ENCODE measurements at places on chromosomes 1 and 21.

DNA sequence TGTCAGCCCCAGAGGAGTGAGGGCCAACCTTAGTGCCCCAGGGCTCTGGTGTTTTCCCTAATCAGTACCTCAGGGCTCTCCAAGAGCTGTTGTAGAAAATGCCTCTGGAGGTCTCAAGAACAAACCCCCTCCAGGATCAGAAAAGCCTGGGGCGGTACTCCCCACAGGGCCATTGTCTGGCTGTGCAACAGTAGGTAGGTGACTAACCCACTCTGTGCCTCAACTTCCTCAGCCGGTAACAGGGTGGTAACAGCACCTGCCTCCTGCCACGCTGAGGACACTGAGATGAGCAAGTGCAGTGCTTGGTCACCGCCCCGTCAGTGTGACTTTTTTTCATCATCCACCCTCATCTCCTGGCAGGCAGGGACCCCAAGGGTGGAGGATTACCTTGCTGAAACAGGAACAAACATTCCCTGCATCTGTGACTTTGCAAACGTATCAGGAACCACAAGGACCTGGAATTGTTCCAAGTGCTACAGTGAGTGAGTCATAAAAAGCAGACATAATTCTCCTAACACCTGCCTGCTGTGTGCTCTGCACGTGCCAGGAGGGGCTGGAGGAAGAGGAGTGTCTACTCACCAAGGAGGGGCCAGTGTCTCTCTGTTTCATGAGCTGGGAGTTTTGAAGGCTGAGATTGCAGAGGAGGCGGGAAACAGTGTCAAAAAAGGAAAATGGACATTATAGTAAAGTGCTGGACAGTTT is 440.8 kb downstream of the NPHP4 start:
- DNase-seq = no peak

DNA sequence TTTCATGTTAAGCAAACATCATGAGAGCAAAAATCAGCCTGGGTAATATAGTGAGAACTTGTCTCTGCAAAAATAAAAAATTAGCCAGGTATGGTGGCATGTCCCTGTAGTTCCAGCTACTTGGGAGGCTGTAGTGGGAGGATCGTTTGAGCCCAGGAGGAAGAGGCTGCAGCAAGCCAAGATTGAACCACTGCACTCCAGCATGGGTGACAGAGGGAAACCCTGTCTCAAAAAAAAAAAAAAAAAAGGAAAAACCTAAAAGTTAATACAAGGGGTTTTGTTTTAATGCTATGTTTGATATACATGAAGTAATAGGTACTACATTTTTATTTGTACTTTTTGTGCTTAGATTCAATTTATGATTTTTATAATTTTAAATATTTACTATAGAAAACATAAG is 27.1 kb upstream of the SLC35A3 start:
- no peak for DNase-seq

GRCh38 chr1:58966103-58966916 is 182.5 kb upstream of the JUN start:
- no peak for DNase-seq

DNA sequence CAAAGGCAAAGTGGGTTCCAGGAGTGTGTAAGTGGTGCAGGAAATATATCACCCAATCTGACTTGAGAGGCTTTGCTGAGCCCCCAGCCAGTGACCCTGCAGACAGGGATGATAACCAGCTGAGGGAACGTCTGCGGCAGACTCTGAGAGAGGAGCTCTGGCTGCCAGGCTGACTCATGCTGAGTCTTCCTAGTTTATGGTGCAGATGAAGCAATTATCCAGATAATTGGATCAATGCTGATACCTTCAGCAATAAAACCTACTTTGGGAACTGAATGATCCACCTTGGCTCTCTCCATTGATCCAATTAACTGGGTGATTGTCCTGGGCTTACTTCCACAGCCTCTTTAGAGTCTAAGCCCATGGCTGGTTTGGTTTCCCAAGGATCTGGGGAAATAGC is 7.3 kb downstream of the C8B start:
- DNase-seq = no peak

DNA sequence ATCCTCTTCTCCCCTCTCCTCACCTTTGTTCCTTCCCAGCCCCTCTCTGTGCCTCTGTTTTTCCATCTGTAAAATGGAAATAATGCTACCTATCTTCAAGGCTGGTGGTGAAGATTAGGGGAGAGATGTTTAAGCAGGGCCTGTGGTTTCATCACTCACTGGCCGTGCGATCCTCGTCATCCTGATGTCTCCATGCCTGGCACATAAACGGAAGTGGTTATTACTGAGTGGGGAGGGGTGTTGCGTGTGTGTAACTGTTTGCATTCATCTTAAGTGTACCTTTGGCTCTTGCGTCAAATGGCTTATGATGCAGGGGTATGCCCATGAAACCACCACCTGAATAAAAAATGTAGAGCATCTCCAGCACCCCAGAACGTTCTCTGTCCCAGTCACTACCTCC is 17.2 kb upstream of the C1QA start:
- DNase-seq = no peak

GRCh38 chr1:92599184-92599583 is 112.5 kb upstream of the GFI1 start:
- no peak for DNase-seq

- no peak for DNase-seq
These were observed 656.3 kb downstream of the PTPRC start for GRCh38 chr1:199295107-199295506.

DNA sequence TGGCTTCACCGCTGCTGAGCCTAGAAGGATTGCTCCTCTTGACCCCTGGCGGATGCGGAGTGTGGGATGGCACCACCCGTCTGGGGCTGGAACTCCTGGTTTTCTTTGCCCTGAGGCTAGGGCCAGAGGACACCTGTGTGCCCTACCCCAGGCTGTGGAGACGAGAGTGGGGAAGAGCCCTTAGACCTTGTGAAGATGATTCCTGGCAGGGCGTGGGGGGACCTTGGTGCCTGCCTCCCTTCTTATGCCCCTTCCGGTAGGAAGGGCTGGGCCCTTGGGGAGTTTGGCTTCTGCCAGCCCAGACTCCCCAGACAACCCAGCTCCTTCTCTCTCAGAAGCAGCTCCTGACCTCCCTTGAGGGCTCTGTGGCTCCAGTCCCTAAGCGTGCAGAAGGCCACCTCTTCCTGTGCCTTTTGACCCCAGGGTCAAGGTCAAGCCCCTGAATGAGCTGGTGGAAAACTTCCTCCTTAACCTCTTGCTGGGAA is 891 bp downstream of the RPS6KA1 start:
- no peak for DNase-seq

DNA sequence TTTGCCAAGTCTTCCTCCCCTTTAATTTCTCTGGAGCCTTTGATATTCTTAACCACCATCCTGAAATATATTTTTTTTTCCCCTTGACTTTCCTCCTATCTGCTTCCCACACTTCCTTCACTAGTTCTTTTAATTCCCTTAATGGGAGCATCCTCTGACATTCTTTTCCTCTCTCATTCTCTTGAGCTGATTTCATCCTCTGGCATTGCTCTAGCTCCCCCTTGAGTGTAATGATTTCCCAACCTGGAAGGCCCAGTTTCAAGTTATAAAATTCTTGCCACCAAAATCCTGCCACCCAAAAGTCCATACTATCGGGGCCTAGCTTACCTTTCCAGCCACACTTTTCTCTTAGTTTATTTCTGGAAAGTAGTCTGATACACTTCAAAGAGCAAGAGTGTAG is 39.5 kb upstream of the UBE2U start:
- DNase-seq = no peak

GRCh38 chr1:19922015-19922688 is 1.3 kb downstream of the PLA2G2E start:
- DNase-seq = no peak

GRCh38 chr1:3659093-3659492 is 6.8 kb downstream of the TP73 start:
- no peak for DNase-seq

GRCh38 chr1:236181059-236181458 is 38.7 kb downstream of the GPR137B start:
- no peak for DNase-seq

DNA sequence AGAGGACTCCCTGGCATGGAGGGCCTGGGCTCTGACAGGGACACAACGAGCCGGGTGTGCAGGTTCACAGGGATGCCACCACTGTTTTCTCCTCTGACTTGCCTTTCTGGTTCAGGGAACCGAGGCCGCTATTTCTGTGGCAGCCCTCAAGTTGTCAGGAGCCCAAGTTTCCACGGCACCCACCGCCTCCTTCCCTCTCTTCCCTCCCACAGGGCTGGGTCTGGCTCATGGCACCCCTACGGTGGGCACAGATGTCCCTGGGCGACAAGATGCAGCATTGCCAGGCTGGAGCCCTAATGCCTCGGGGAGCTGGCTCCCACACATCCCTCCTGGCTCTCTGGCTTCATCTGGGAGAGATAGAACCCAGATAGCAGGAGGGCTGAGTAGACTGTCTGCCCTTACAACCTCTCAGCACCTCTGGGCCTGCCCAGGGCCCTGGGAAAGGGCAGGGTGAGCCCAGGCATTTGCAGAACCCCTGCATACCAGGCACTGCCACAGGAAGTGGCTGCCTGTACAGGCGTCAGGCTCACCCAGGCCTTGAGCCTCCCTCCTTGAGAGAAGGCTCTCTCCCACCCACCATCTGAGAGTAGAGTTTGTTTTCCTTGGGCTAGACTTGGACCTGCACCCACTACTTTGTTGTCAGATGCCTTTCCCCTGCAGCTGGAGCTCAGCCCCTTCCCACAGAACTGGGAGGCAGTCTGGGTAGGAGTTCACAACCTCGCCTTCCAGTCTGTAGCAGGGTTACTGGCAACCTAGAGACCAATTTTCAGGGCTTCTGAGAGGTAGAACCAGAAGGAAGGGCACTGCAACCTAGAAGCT is 20.5 kb downstream of the KCNC4 start:
- DNase-seq = no peak
